ENCODE measurements at places on chromosomes 4 and X.

GRCh38 chr4:1200425-1201035, 28.1 kb upstream of the SPON2 start:
- DNase-seq, result peak; percentile 57

GRCh38 chr4:178963446-178964045, 1521.3 kb upstream of the AGA start:
- no peak for DNase-seq

DNA sequence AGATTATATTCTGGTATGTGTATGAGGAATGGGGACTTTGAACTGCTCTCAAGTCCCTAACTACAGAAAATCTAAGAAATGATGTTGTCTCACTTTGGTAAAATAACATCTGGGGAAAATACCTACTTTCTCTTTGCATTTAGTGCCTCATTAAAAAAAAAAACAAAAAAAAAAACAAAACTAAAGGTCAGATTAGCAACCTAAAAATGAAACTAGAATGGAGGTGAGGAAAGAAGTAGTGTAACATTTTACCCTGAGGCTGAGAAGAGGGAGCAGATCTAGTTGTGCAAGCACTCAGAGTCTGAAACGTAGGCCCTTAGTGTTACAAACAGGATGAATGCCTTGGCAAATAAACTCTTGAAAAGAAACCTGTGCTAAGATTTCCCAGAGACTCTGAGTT, 56.0 kb downstream of the VGLL1 start:
- no peak for DNase-seq

DNA sequence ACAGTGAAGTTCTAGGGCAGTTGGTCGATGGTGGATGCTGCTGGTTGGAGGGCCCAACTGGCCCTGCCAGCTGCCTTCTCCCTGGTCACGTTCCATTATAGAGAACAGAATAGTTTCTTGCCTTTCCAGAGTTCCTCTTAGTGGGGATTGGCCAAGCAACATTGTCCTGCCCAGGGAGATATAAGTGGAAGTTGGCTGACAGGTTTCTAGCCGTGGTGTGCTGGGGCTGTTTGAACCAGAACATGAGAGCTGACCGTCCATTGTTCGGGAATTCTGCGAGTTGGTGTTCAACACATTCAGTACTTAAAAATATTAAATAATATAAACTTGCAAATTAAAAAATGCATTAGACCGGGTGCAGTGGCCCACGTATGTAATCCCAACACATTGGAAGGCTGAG, 3.5 kb upstream of the AFAP1 start:
- DNase-seq, result no peak

DNA sequence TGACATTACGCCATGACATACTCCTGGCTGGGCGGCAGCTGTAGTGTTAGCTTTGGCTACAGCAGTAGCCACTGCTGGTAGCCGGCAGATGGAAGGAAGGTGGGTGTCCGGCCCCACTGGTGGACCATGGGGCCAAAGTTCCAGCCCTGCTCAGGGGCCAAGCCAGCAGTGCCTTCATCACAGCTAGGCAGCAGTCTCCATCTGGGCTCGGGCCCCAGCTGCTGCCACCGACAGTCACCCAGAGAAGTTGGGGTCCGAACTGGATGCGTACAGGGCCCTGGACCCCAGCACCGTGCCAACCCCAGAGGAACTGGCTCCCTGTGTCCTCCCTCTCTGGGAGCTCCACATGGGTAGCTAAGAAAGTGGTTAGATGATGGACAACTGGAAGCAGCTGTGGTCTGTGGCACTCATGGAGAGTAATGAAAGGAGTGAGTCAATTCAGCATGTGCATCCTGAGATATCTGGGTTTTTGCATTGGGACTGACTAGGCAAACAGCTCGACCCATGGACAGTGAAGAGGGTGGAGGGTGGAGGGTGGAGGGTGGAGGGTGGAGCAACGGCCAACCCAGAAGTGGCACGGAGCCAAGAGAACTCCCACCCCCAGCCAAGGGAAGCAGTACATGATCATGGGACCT, 366.6 kb upstream of the GRIA3 start:
- no peak for DNase-seq

DNA sequence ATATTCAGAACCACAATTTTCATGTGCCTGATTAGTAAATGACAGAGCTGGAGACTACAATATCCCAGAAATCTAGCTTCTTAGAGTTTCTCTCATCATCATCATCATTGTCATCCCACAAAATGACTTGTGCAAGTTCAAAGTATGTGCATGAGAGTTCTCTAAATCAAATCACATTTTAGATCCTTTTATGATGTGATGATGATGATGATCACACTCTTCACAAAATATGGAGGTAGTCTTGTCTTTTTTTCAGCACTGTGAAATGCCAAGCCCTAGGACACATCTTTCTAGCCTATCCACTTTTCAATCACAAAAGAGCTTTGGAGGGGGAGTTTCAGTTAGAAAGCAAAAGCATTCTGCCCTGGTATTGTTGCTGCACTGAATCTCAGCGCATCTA, 7.4 kb downstream of the MBNL3 start:
- no peak for DNase-seq

DNA sequence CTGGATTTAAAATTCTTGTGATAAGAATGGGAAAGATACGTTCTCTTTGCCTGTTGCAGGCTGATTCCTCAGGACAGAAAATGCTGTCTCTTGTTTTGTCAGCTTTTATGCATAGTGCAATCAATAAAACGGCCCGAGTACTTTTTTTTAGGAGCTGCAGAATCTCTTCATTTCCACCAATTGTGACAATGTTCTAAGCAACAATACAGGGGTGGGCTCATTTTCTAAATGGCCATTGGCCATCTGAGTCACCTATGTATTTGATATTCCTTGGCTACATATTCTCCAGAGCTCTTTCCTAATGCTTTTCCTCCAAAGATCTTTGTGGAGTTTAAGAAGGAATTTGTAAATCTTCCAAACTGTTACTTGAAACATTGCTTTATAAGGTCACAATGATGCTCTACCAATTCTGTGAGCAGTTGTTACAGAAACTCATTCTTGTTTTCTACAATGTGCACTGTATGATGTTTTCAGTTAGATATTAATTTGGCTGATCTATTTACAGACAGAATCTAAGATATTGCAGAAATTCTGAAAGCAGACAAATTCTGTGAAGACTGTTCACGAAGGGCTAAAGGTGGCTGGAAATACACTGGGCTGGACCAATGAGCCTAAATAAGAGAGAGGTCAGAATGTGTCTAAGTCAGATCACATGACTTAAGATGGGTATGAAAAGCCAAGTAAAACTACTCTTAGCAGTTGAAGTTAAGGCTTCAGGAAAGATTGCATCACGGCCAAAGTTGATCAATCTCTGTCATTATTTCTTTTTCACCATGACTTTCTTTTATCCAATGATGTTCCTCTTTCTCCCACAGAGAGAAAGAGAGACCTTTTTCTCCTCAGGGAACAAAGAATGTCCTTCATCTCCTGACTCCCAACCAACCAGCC, 33.4 kb downstream of the TAPT1 start:
- no peak for DNase-seq

DNA sequence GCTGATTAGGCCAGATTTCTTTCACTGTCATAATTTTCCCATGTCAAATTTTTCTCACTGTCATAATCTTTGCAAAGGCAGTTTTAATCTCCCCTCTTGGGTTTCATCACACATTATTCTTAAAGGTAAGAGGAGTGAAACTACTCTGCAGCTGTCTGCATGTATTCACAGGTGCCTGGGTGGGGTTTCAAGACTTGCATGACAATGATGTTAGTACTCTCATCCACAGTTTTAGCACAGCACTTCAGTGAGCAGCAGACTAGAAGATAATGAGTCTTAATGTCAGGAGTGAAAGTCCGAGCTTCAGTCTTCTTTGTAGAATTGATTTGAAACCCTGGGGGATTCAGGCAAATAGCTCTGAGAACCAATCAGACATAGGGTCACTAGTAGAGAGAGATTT, 182.5 kb upstream of the GALNT7 start:
- DNase-seq, result no peak

GRCh38 chr4:159395693-159396092, 292.8 kb downstream of the RAPGEF2 start:
- no peak for DNase-seq

DNA sequence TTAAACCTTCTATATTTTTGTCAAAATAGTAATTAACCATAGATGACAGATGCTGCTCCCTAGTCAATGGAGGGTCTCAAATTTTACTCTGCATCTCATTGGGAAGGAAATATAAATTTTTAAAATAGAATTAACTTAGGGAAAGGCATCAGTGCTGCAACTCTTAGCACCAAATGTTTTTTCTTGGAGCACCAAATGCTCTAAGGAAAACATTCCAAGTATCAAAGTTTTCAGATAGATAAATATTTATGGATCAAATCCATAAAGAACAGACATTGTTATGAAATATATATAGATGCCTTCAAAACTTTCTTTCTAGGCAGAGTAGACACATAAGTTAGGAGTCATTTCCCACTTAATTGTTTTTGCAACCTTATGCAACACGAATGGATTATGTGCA, 168.7 kb downstream of the ANTXR2 start:
- no peak for DNase-seq

DNA sequence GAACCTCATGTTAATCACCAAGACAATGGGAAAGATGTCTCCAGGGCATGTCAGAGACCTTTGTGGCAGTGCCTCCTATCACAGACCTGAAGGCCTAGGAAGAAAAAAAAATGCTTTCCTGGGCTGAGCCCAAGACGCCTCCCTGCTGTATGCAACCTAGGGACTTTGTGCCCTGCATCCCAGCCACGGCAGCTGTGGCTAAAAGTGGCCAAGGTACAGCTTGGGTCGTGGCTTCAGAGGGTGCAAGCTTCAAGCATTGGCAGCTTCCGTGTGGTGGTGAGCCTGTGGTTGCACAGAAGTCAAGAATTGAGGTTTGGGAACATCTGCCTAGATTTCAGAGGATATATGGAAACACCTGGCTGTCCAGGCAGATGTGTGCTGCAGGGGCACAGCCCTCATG, 40.5 kb downstream of the SPANXN3 start:
- no peak for DNase-seq

DNA sequence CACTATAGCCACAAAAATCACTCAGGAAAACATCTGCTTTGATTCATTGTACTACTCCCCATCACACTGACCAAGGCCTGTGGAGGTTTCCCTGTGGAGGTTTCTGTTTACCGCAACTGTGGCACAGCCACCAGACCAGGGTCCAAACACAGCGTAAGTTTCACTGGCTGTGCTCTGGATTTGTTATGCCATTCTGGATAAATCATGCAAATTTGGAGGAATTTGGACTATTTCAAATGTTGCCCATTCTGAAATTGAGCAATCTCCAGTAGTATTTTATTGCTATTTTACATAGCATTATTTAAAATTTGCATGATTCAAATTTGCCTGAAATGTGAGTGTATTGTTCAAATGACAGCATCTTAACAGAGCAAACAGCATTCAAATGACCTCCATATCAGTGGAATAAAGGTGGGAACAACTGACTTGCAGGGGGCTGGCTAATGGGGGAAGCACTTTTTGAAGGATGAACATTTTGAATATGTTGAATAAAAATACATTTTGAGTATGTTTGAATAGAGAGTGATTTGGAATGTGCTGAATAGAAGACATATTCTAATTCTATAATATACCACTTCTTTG, 66.1 kb upstream of the ACSL1 start:
- DNase-seq, result no peak

DNA sequence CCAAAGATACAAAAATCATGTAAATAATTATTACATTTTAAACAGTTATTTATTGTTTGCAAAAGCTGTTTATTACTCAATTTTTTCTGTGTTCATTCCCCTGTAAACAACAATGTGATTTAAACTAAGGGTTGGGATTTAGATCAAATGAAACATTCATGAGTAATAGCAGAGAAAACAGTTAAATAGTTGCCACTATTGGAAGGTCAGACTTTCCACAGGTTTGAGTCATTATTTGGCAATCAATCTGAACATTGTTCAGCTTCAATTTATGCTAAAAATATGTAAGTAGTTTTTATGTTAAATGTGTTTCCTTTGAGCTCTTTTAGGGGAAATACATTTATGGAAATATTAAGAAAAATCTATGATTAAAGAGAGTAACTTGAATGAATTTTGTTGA, 144.9 kb downstream of the STIM2 start:
- DNase-seq, result no peak

- DNase-seq, result no peak
Observed at GRCh38 chrX:153909024-153909979, 4.8 kb downstream of the AVPR2 start.

GRCh38 chr4:24979554-24979953, 51.2 kb downstream of the LGI2 start:
- no peak for DNase-seq

DNA sequence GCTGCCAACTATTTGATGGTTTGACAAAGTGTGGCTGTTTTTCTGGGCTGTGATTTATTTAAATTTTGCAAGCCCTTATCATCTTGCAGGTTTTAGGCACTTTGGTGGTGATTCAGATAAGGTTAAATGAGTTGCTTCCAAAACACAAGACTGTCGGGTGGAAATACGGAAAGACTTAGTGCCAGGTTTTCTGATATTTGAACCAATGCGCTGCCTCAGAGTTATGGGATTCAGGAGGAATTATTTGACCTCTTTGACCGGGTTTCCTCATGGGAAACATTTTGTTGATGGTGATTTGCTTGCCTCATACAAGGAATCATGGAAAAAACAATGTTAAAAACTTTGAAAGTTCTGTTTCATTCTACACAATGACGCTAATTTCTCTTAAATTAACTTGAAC, 136.1 kb upstream of the MAP9 start:
- DNase-seq, result no peak

DNA sequence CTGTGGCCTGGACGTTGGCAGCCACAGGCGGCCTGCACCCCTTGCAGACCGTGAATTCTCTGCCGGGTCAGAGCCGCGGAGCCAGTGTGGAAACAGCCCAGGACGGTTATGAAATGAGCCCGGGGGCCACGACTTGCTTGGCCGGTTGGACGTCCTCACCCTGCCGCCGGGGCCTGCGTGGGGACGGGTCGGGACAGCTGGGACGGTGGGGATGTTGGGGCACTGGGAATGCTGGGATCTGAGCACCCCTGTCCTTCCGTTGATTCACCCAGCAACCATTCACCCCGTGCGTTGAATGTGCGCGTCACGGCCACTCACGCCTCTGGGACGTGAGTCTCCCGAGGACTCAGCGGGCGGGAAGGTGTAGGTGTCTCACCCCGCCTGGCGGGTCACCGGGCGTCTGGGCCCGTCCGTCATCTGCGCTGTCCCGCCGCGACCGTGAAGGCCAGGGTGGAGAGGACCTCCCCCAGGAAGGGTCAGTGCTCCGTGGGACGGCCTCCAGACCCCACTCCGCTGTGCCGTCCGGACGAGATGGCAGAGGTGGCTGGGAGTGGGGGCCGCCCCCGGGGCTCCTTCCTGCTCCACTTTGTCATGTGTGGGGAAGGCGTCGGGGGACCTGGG, 4.5 kb upstream of the PLCXD1 start:
- DNase-seq, result peak; percentile 69

GRCh38 chrX:45709381-45709780, 508.7 kb upstream of the DIPK2B start:
- no peak for DNase-seq

- no peak for DNase-seq
Observed at GRCh38 chrX:153516073-153516472, 1.4 kb upstream of the ATP2B3 start.

DNA sequence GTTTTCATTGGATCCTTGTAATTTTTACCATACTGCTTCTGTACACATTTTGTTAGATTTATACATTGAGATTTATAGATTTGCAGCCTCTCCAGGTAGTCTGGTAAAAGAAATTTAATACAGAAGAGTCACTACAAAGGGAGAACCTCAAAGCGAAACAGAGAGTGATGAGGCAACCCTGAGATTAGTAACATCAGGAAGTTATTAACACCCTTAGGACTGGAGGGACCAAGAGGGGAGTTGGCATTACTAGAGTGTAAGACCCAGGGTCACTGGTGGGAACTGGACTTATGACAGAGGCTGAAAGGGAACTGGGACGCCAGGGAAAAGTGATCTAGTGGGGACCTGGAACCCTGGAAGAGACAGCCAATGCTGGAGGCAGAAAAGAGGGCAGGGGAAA, 20.6 kb upstream of the MAML3 start:
- DNase-seq, result no peak
